Natural killer cell treated with Interleukin-12 subunit alpha and Interleukin-12 subunit beta and Interleukin-15 and Interleukin-18, amount 100 ng/mL, for 72 hours (primary cell): ENCODE measurements at places on chromosomes 1 and 21. TPM values are rescaled to one million over a fixed set of nuclear protein-coding genes. Genes with fewer than 3 reads are reported as not detected.

- no peak overlapping the region for H3K4me3 ChIP-seq
- H3K4me1 ChIP-seq: no peaks in the 10 kb centered on the region
- DNase-seq: no peak
- no peaks in the 10 kb centered on the region for H3K36me3 ChIP-seq
Observed at GRCh38 chr1:246128494-246129069, 378.5 kb downstream of the SMYD3 start.

DNA sequence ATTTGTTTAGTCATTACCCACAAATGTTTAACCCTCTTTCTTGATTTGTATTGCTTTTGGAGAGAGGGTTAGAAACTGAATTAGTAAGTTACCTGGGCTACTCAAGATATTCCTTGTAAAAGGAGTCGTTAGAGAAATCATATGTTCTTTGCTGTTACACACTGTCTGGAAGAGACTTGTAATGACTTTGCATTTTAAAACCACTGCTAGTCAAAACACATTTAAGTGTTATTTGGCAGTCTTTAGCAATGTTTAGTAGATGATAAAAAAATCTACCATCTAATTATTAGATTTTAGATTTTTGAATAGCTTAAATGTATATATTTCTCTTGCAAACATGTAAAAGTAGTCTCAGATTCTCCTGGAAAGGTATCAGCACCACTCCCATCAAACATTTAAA, 6.6 kb downstream of the OSBPL9 start:
- no peak overlapping the region for H3K4me3 ChIP-seq
- peaks cover 25% of the 10 kb centered on the region for H3K4me1 ChIP-seq
- no peaks in the 10 kb centered on the region for H3K27me3 ChIP-seq
- no peak overlapping the region for H3K27ac ChIP-seq

DNA sequence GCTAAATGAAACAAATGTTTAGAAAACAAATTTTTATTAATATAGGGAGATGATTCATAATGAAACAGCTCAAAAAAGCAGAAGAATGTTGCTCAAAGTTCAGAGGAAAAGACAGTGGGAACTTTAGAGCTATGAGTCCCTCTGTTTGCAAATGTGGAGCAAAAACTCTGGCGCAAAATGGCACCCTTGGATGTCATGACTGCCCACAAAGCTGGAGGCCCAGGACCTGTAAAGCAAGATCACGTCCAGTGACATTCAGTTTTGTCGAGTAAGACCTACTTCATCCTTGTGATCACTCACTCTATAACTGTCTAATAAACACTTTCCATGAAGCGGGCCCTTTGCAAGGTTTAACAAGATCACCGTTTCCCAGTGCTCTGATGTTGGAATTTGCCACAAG, 9.1 kb upstream of the EXO1 start:
- H3K4me3 ChIP-seq: no peak overlapping the region
- peaks cover 38% of the 10 kb centered on the region for H3K27me3 ChIP-seq
- H3K27ac ChIP-seq: no peak overlapping the region

Gene MDM4
- 151 TPM for total RNA-seq

DNA sequence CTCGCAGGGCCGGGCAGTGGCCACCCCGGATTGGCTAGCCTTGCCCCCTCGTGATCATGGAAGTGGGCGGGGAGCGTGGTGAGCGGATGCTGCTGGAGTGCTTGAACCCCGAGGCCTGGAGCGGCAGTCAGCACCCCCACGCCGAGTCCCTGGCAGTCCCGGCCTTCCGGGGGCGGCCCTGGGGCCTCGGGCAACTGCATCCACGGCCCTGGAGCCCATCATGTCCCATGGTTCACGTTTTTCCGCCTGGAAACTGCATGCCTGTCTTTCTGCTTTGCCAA, 45.6 kb downstream of the CDC7 start:
- peaks cover 84% of the 10 kb centered on the region for H3K4me1 ChIP-seq
- H3K36me3 ChIP-seq: peaks cover 38% of the 10 kb centered on the region
- no peak for DNase-seq
- H3K4me3 ChIP-seq: no peak overlapping the region
- H3K27ac ChIP-seq: peak overlapping the region; percentile 94
- H3K27me3 ChIP-seq: no peaks in the 10 kb centered on the region

- no peak overlapping the region for H3K4me3 ChIP-seq
- peak overlapping the region; percentile 61 for H3K27ac ChIP-seq
- DNase-seq: no peak
- H3K27me3 ChIP-seq: no peaks in the 10 kb centered on the region
- no peaks in the 10 kb centered on the region for H3K4me1 ChIP-seq
- H3K36me3 ChIP-seq: peaks cover 19% of the 10 kb centered on the region
Observed at GRCh38 chr1:211305044-211305443, 21.6 kb upstream of the TRAF5 start.

Gene HSD3B2
- total RNA-seq: not detected

Gene HOOK1
- total RNA-seq: 2.6 TPM

Gene C8A
- total RNA-seq: not detected

Gene MROH9
- total RNA-seq: not detected
